ENCODE measurements at places on chromosomes 1 and 21.

DNA sequence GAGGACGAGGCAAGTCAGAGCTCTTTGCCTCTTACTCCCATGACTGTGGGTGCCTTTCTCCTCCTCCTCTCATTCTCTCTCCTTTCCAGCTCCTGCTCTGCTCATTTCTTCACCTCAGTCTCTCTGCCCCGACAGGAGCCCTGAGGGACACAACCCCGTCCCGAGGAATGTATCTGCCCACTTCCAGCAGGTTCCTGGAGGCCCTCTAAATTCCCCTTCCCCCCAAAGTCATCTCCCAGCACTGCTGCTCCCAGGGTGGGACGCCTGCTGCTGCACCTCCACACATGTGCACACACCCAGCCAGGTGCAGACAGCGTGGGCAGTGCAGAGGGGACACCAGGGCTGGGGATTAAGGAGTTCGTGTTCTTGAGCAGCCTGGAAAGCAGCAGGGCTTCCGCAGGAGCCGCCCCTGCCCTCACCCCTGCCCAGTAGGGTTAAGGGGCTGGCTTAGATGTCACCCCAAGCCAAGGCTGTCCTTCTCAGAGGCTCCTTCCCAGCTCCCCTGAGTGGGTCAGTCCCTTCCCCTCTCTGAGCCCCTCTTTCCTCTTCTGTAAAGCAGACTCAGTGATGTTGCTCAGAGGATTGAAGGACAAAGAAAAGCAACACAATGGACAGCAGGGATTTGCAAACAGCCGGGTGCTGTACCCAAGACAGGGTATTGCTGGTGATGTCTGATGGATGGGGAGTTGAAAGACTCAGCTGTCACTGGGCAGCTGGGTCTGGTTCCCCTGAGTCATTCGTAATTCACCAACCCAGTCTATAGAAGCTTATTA is 346.0 kb downstream of the MATN1 start:
- DNase-seq = no peak

DNA sequence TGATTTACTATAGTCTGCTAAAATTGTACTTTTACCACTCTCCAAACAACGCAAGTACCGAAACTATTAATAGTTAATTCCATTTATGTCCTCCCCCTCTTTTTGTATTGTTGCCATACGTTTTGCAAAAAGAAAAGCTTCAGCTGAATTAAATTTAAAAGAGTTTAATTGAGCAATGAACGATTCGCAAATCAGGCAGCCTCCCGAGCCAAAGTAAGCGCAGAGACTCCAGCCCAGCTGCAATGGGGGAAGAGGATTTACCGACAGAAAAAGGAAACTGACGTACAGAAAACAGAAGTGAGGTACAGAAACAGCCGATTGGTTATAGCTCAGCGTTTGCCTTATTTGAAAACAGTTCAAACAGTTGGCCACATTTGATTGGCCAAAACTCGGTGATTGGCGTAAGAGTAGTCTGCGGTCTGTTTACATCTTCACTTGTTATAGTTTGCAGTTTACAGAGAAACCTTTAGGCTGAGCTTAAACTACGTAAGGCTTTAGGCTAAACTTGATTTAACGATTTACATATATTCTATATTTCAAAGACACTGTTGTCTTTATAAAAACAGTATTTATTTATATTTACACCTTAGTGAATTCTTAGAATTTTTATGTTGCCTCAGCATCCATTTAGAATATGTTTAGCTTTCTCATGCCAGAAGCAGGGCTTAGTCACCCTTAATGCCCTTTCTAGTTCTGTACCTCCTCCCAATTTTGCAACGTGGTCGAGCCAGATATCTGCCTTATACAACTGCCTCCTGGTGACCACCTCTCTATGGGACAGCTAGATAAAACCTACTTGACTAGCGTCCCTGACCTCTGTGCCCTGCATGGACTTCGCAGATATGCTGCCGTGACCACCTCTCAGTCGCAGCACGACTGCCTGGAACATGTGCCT is 23.8 kb downstream of the CR1 start:
- no peak for DNase-seq

DNA sequence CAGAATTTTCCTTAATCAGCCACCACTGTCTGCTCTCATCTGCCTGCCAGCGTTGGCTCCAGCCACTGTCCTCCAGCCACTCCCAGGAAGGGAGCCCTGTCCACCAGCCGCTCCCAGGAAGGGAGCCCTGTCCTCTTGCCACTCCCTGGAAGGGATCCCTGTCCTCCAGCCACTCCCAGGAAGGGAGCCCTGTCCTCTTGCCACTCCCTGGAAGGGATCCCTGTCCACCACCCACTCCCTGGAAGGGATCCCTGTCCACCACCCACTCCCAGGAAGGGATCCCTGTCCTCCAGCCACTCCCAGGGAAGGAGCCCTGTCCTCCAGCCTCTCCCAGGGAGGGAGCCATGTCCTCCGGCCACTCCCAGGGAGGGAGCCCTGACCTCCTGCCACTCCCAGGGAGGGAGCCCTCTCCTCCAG is 726.5 kb downstream of the PTPRU start:
- DNase-seq = no peak

DNA sequence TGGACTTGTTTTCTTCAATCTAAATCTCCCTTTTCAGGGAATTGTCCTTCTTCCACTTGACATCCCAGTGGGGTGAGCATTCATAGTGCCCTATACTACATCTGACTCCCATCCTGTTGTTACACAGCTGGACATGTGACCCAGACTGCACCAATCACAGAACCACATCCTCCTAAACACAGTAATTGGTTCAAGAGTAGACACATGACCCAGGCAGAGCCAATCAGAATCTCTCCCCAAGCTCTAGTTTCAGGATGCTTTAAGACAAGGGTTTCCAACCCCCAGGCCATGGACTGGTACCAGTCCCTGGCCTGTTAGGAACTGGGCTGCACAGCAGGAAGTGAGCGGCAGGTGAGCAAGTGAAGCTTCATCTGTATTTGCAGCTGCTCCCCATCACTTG is 5.6 kb upstream of the DDOST start:
- DNase-seq = no peak

GRCh38 chr1:197868751-197869489 is 33.5 kb upstream of the C1orf53 start:
- peak; percentile 53 for DNase-seq

DNA sequence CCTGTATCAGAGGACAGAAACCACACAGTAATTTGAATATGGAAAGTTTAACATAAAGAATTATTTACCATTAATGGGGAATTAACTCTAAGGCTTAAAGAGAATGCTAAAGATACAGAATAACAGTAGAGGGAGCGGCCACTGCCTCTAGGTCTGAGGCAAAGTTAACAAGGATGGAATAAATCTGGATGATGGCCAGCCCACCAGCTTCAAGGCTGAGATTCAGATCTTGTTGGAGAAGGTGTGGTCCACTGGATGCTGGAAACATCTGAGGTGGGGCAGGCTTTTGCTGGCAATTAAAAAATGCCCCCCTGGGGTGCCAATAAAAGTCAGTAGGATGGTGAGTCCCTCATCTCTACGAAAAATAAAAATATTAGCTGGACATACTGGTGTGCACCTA is 29.4 kb downstream of the ZMYM4 start:
- no peak for DNase-seq

GRCh38 chr1:196142111-196142640 is 466.1 kb downstream of the KCNT2 start:
- no peak for DNase-seq

- DNase-seq = no peak
Observed at GRCh38 chr1:221824025-221824424, 82.1 kb upstream of the DUSP10 start.

- peak; percentile 75 for DNase-seq
Observed at GRCh38 chr1:226643611-226644540, 95.2 kb downstream of the ITPKB start.

DNA sequence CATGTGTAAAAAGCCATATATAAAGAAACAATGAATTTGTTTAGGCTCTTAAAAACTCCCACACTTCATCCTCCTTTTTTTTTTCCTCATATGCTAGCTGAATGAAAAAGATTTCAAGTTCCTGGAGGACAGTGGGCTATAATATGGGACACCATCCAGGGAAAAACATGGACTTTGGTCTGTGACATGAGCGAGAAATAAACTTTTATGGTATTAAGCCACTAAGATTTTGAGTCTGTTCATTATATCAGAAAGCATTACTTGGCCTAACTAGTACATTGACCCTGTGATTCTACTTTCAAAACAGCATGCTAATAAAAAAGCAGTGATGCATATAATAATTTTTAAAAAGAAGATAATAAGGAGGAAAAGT is 392.3 kb upstream of the CAMK1G start:
- no peak for DNase-seq

- peak; percentile 25 for DNase-seq
Observed at GRCh38 chr1:157307491-157307890, 169.3 kb upstream of the ETV3 start.

DNA sequence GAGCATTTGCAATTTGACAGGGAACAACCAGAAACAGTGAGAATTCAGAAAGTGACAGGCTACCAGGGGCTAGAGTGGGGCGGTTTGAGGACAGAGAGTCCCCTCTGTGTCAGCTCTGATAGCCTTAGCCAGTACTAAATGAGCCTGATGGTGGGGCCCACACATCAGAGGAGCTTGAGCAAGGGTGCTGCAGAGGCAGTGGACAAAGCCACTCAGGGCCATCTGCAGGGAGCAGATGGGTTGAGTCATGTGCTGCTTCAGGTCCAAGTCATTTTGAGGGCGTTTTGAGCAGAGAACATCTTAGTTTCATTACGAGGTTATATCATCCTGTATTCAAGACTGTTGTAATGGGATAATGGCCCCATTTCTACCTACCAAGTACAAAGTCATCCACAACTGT is 7.7 kb downstream of the LRRC52 start:
- no peak for DNase-seq

- DNase-seq = no peak
Observed at GRCh38 chr1:150551784-150552127, 2.5 kb downstream of the ADAMTSL4 start.

DNA sequence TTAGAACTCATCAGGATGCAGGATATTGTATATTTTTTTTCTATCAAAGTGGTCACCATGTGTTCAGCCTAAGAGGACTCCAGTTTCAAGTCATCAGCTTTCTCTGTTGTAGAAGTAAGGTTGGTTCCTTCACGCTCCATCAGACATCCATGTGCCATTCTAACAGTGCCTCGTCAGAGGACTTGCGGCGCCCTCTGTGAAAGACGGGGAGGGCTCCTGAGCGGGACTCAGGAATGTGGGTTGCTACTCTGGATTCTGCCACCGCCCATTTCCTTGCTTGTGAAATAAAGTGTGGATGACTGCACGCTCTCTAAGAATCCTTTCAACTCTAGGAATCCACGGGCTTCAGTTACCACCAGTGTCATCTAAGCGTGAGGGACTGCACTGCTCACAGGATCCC is 593.5 kb downstream of the KIF26B start:
- DNase-seq = no peak

- DNase-seq = no peak
Observed at GRCh38 chr21:45297869-45298268, 10.2 kb upstream of the POFUT2 start.

- no peak for DNase-seq
Observed at GRCh38 chr1:156412653-156413321, 43.8 kb downstream of the RHBG start.

Data from GM20000 (cell line).